ENCODE measurements at places on chromosomes 3 and 15.

- no peak for DNase-seq
Measured at GRCh38 chr15:100372739-100373119, 31.0 kb upstream of the ADAMTS17 start.

DNA sequence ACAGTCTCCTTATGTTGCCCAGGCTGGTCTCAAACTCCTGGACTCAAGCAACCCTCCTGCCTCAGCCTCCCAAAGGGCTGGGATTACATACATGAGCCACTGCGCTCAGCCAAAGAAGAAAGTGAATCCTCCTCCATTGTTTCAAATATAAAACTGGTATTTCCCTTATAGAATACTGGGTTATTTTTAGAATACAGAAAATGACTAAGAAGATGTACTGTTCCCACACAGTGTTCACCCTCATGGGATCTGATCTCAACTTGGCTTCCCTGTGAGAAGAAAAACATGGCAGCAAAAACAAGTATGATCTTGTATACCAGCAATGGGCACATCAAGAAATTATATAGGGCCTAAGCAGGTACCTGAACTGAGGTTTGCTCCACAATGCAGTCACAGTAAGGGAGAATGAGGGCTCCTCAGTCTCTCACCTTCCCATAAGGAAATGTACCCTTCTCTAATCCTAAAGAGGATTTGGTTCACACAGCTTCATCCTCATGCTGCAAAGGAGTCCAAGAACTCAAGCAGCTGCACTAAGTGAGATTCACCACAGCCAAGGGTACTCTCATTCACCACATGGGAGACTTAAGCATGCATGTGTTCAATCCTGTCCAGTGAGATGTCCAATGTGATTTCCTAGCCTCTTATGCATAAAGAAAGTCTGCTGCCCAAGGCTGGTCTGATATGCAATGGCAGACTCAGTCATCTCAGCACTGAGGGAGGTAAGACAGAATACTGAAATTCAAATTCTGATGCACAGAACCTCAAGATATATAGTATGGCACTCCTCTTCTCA is 25.8 kb downstream of the USP4 start:
- DNase-seq: no peak

DNA sequence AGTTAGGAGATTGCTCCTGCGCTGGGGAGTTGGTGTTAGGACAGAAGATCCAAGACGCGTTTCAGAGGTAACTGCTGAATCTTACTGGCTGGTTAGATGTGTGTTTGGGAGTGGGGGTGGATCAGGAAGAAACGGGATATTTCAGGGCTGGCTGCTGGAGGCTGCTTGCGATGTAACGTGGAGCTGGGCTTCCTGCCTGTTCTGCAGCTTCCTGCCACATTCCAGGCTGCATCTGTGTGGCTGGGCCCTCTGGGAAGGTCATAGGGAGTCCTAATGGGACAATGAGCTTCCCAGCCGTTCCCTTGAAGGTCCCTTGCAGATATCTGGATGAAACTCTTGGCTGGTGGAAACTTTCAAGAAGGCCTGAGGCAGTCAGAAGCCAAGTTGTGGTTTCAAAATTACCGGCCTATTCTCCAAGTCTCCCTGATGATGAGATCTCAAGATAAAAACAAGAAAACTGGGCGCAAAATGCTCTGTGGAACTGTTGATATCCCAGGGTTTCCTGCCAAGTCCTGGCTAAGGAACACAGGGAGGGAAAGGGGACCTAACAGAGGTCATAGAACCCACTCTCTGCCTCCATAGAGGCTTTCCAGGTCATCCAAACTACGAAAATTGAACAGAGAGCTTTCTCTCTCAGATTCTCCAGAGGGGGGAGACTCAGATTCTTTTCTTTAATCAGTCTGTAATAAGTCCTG is 67.0 kb downstream of the NOX5 start:
- no peak for DNase-seq

- DNase-seq: no peak
Measured at GRCh38 chr15:81189583-81190283, 6.9 kb upstream of the IL16 start.

DNA sequence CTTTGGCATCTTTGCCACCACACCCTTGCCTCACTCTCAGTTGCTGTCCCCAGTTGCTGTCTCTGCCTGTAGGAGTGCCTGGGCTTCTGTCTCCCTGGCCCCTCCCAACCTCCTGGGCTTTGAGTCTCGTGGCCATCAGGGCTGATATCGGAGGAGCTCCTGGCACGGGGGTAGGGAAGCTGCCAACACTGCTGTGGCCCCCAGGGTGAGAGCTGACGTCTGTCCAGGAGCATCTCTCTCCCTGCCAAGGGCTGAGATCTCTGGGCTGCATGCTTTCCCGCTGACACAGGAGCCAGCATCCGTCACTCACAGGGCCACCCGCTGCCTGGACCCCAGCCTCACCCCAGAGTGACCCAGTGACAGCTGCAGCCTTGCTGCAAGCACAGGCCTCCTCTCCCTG is 47.4 kb downstream of the EXOG start:
- DNase-seq: no peak

GRCh38 chr3:192220915-192221314 is 506.4 kb downstream of the FGF12 start:
- DNase-seq: no peak

- DNase-seq: no peak
Measured at GRCh38 chr3:48708481-48708889, 8.5 kb downstream of the IP6K2 start.

DNA sequence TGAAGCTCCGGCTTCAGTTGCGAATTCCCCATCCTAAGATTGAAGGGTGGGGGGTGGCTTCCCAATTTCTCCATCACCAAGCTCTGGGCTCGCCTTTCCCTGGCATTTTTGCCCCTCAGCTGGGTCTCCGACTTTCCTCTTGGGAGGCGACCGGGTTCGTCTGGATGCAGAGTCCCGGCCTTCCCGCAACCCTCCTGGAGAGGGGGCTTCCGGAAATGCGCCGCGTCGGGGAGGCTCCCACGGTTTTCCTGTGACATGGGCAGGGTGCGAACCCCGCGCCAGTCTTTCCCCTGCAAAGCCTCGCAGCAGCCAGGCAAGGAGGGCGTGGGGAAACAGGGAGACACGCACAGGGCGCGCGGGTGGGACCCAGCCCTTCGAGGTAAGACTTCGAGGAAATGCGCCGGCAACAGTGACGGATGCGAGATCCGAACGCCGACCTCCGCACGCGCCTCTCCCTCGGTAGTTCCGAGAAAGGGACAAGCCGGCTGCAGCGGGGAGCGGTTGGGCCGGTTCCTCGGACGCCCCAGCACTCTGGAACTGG is 466 bp upstream of the HCN4 start:
- no peak for DNase-seq

GRCh38 chr3:124034844-124035152 is 42.9 kb upstream of the ROPN1 start:
- no peak for DNase-seq

DNA sequence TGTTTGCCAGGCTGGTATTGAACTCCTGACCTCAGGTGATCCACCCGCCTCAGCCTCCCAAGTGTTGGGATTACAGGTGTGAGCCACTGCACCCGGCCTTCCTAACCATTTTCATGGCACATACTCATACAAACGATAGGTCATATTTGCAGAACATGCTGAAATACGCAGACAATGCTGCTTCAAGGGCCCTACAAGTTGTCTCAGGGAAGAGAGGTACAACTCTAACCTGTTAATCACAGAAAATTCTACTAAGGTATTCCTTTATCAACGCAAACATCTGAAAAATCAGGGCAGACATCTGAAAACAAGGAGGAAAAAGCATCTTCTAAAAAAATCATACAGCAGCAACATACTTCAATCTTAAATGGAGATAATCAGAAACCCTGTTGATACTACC is 39.9 kb downstream of the RAF1 start:
- no peak for DNase-seq

Data from keratinocyte (primary cell).